ENCODE measurements at places on chromosomes 1 and 21.

DNA sequence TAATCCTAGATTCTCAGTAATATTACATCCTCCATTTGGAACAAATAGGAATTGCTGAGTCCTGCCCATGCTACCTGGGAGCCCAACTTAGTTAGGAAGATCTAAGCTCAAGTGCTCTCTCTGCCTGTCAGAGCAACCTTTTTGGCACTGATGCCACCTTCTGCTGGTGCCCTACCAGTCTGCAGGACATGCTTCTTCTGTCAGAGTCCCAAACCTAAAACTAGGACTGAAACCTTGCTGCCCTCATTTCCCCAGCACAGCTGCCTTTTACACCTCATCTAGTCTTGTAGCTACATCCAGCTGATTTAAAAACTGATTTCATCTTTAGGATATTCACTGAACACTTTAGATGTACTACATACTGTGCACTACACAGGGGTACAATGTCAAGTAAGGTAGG, 118.7 kb downstream of the LYPLAL1 start:
- no peak for DNase-seq

DNA sequence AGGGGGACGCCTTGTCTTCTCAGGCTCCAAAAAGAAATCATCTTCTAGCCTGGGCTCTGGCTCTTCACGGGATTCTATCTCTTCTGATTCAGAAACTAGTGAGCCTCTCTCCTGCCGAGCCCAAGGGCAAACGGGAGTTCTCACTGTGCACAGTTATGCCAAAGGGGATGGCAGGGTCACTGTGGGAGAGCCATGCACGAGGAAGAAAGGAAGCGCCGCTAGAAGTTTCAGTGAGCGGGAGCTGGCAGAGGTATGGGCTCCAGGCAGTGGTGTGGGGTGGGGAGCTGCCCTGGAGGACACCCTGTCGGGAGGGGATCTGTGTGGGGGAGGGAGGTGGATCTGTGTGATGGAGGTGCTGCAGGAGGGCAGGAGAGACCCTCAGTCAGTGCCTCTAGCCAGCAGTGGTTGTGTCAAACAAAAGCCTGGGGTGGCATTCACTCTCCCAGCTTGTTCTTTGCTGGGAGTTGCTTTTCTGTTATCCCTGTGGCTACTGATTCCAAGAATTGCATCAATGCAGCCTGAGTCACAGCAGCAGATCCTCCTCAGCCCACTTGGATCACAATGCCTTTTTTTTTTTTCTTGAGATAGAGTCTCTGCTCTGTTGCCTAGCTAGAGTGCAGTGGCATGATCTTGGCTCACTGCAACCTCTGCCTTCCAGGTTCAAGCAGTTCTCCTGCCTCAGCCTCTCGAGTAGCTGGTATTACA, 21.8 kb downstream of the KDM4A start:
- no peak for DNase-seq

GRCh38 chr1:246583056-246583440, 16.8 kb downstream of the CNST start:
- no peak for DNase-seq

GRCh38 chr1:98368995-98369394, 292.5 kb upstream of the SNX7 start:
- no peak for DNase-seq

DNA sequence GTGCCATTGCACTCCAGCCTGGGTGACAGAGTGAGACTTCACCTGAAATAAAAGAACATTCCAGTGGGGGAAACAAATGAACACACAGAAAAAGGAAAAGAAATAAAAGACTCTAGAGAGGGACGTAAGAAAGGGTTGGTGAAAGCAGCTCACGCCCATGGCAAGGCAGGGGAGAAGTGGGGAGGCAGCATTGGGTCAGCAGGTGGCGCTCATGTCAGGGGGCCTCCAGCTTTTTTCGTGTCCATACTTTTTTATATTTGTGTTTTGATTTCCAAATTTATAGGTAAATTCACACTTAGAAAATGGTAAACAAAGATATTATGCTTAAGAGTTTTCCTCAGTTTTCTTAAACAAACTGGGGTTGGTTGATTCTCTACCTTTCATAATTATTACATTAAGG, 45.5 kb downstream of the VPS13D start:
- DNase-seq: peak; percentile 57

GRCh38 chr1:219755234-219755633, 142.3 kb upstream of the ZC3H11B start:
- no peak for DNase-seq

DNA sequence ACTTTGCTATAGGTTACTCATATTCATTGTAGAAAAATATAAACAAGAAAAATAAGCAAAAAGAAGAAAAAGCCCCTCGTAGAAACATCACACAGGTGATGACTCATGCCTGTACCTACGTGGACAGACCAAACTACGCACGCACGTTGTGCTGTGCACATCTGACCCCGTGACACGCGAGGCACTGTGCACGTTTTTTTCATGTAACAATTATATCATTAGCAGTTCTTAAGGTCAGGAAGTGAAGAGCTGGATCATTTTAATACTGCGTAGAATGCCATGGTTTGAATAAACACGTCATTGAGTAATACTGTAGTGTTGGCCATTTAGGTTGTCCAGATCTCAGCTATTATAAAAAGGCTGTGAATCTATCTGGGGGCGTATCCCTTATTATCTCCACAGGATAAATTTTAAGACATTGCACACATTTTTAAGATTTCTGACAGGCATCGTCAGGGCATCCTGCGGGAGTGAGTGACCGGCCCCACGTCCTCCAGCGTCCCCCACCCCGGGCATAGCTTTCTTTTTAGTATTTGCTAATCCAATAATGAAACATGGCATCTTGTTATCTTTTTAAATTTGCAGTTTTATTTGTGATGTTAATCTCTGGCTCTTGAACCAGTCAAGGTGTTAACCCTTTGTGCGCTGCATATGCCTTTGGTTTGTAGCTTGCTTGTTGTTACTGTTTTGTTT, 23.4 kb upstream of the ADARB1 start:
- no peak for DNase-seq

DNA sequence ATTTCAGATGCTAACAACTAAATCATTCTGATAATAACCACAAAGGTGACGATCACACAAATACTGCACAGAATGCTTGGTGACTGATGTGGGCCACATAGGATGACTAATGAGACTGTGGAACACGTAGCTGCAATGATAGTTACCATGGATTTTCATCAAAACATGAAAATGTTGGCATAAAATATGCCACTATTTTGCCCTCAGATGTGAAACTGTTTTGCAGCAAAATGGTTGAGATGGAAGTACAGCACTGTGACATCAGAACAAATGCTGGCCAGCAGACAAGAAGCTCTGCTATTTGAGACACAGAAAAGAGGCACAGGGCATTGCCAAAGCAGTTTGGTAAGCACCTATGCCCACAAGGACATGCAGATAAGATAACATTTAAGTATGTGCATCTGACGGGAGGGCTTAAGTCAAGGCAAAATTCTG, 83.8 kb downstream of the NIBAN1 start:
- peak; percentile 37 for DNase-seq
